ENCODE measurements at places on chromosomes 5 and 9. TPM values are rescaled to one million over a fixed set of nuclear protein-coding genes. Genes with fewer than 3 reads are reported as not detected.

GRCh38 chr9:133234577-133235322, 25.7 kb upstream of the OBP2B start:
- H3K4me3 ChIP-seq: no peak overlapping the region
- no peak for DNase-seq
- H3K27ac ChIP-seq: no peak overlapping the region
- H3K27me3 ChIP-seq: no peaks in the 10 kb centered on the region

- no peak overlapping the region for H3K27ac ChIP-seq
- no peaks in the 10 kb centered on the region for H3K36me3 ChIP-seq
- no peaks in the 10 kb centered on the region for H3K27me3 ChIP-seq
- H3K4me3 ChIP-seq: peak overlapping the region; percentile 71
These were observed 4.0 kb upstream of the MYORG start for GRCh38 chr9:34380511-34381315.

GRCh38 chr5:88870285-88870684, 12.7 kb downstream of the MEF2C start:
- H3K27ac ChIP-seq: no peak overlapping the region
- H3K4me3 ChIP-seq: no peak overlapping the region
- H3K4me1 ChIP-seq: peaks cover 40% of the 10 kb centered on the region
- H3K27me3 ChIP-seq: no peaks in the 10 kb centered on the region

DNA sequence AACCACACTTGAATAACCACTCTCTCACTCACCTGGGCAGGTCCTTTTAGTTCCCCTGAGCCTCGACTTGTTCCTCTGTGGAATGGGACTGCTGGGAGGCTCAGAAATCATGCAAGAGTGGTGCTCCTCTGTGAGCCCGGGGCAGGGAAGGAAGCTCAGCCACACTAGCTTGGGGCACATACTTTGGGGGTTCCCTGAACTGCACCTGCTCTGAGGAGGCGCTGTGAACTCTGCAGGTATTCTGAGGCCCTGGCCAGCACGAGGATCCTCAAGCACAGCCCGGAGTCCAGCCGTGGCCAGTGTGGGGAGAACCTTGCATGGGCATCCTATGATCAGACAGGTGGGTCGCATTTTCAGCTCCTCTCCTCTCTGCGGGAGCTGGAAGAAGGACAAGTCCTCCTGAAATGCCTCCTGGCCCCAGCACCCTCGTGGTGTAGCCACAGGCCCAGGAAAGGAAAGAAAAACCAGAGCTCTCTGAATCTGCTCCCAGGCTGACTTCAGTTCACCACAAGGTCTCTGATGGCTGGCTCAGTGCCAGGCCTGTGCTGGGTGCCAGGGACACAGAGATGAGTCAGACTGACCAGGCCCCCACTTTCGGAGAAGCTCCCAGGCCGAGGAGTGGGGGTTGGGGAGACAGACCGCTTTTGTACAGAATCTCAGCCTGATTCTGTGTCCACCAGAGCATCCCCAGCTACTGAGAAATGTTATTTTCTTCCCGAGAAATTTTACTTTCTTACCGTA, 11.9 kb downstream of the GLIPR2 start:
- no peak for DNase-seq
- no peak overlapping the region for H3K27ac ChIP-seq
- H3K4me1 ChIP-seq: peaks cover 9% of the 10 kb centered on the region
- no peaks in the 10 kb centered on the region for H3K27me3 ChIP-seq

DNA sequence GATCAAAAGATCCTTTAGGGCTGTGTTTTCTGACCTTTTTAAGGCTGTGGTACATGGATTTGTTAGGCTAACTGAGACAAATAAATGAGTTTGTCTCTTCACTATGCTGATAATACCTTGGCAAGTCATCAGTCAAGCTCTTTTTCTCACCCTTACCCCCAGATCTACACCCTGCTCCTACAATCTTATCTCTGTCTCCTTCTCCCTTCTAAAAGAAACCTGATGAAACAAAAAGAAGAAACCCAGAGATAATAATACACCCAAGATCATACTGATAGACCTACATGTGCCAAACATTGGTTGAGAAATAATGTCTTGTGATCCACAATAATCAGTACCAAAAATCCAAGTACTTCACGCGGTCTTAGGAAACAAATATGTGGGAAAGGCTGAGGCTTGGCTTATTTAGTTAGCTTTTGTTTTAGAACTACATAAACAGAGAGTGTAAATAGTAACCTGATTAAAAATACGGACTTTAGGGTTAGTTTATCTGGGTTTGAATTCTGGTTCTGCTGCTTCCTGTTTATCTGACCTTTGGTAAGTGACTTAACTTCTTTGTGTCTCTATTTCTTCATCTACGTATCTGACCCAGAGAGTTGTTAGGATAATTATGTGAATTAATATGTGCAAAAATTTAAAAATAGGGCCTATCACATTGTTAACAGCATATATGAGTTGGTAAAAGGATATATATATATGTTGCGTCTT, 24.8 kb upstream of the PDCD1LG2 start:
- H3K4me1 ChIP-seq: no peaks in the 10 kb centered on the region
- H3K27ac ChIP-seq: no peak overlapping the region
- no peak overlapping the region for H3K4me3 ChIP-seq
- no peak for DNase-seq

- H3K4me3 ChIP-seq: no peak overlapping the region
- no peak for DNase-seq
- no peak overlapping the region for H3K27ac ChIP-seq
- H3K27me3 ChIP-seq: no peaks in the 10 kb centered on the region
These were observed 1.9 kb upstream of the PCDH1 start for GRCh38 chr5:141879941-141880738.

- no peak overlapping the region for H3K27ac ChIP-seq
- no peak for DNase-seq
- H3K27me3 ChIP-seq: no peaks in the 10 kb centered on the region
- H3K36me3 ChIP-seq: no peaks in the 10 kb centered on the region
- H3K4me1 ChIP-seq: peaks cover 14% of the 10 kb centered on the region
These were observed 175.9 kb upstream of the MAP3K1 start for GRCh38 chr5:56639476-56639875.

- no peak overlapping the region for H3K4me3 ChIP-seq
- H3K27me3 ChIP-seq: no peaks in the 10 kb centered on the region
- H3K36me3 ChIP-seq: no peaks in the 10 kb centered on the region
- peaks cover 8% of the 10 kb centered on the region for H3K4me1 ChIP-seq
These were observed 5.1 kb upstream of the ERGIC1 start for GRCh38 chr5:172828911-172829431.

DNA sequence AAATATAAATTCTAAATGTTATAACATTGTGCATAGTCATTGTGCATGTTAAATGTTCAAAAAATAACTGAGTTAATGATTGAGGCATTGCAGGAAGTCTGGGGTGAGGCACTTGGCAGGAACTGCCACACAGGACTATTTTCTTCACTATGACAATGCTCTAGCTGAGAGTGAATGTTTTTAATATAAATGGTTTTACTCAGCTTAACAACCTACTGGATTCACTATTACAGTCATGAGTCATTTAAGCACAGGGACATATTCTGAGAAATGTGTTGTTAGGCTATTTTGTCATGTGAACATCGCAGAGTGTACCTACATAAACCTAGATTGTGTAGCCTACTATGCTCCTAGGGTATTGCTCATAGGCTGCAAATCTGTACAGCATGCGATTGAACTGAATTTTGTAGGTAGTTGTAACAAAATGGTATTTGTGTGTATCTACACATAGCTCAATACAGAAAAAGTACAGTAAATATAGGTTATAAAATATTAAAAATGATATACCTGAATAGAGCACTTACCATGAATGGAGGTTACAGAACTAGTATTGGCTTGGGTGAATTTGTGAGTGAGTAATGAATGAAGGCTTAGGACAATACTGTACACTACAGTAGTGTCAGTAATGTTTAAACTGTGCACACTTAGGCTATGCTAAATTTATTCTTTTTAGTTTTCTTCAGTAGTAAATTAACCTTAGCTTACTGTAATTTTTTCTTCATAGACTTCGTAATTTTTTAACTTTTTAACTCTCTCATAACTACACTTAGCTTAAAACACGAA, 346.1 kb upstream of the PTGER4 start:
- H3K4me1 ChIP-seq: no peaks in the 10 kb centered on the region
- no peak for DNase-seq
- H3K4me3 ChIP-seq: no peak overlapping the region
- H3K27me3 ChIP-seq: no peaks in the 10 kb centered on the region

DNA sequence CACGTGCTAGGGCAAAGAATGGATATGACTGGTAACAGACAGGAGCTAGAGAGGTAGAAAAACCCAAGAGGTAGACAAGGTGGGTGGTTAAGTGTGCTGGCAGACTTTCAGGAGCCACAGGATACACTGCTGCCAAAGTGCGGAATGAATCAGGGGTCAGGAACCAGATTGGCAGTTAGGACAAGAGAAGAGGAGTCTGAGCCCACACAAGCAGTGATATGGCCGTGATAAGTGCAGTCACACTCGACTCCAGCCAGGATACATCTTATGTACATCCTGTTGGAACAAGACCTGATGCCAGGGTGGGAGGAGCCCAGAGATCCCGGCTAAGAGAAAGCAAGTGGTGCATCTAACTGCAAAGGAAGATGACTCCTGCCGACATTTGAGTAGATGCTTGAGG, 10.0 kb downstream of the SLIT3 start:
- no peaks in the 10 kb centered on the region for H3K4me1 ChIP-seq
- H3K27me3 ChIP-seq: no peaks in the 10 kb centered on the region
- no peak overlapping the region for H3K4me3 ChIP-seq
- H3K36me3 ChIP-seq: no peaks in the 10 kb centered on the region
- no peak overlapping the region for H3K27ac ChIP-seq
- DNase-seq: no peak

DNA sequence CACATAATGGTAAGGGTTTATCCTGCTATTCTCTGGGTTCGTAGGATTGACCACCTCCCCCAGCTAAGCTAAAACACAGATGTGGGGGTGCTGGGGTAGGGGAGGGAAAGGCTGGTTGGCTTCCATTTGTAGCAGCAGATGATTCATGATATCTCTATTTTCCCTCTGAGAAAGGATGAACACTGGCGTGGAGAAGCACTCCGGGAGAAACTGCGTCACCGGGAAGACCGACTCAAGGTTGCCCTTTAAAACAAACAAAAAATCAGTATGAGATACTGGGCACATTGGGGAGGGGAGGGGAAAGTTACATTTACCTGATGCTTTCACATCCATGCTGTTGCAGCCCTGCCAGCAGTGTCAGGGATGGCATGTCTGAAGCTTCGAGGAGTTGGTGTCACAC, 28.2 kb downstream of the RAB14 start:
- H3K36me3 ChIP-seq: peaks cover 94% of the 10 kb centered on the region
- H3K4me1 ChIP-seq: peaks cover 70% of the 10 kb centered on the region
- H3K27ac ChIP-seq: peak overlapping the region; percentile 86
- no peak overlapping the region for H3K4me3 ChIP-seq
- no peaks in the 10 kb centered on the region for H3K27me3 ChIP-seq

DNA sequence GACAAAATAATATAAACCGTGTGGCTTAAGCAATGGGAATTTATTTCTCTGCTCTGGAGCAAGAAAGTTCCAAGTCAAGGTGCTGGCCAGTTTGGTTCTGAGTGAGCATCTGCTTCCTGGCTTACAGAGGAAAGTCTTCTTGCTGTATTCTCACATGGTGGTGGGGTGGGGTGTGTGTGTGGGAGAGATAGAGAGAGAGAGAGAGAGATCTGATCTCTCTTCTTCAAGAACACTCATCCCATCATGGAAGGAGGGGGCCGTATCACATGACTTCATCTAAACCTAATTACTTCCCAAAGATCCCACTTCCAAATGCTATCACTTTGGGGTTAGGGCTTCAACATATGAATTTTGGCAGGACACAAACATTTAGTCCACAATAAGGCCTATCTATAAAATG, 91.2 kb downstream of the PRR16 start:
- no peak overlapping the region for H3K27ac ChIP-seq
- no peaks in the 10 kb centered on the region for H3K36me3 ChIP-seq
- no peaks in the 10 kb centered on the region for H3K4me1 ChIP-seq
- no peaks in the 10 kb centered on the region for H3K27me3 ChIP-seq

- no peak overlapping the region for H3K4me3 ChIP-seq
- DNase-seq: no peak
- H3K27ac ChIP-seq: no peak overlapping the region
- H3K27me3 ChIP-seq: no peaks in the 10 kb centered on the region
These were observed 12.2 kb upstream of the CDK5RAP2 start for GRCh38 chr9:120592210-120592609.

GRCh38 chr5:110018509-110018908, 328.8 kb downstream of the MAN2A1 start:
- no peaks in the 10 kb centered on the region for H3K4me1 ChIP-seq
- no peaks in the 10 kb centered on the region for H3K36me3 ChIP-seq
- no peaks in the 10 kb centered on the region for H3K27me3 ChIP-seq
- H3K4me3 ChIP-seq: no peak overlapping the region

DNA sequence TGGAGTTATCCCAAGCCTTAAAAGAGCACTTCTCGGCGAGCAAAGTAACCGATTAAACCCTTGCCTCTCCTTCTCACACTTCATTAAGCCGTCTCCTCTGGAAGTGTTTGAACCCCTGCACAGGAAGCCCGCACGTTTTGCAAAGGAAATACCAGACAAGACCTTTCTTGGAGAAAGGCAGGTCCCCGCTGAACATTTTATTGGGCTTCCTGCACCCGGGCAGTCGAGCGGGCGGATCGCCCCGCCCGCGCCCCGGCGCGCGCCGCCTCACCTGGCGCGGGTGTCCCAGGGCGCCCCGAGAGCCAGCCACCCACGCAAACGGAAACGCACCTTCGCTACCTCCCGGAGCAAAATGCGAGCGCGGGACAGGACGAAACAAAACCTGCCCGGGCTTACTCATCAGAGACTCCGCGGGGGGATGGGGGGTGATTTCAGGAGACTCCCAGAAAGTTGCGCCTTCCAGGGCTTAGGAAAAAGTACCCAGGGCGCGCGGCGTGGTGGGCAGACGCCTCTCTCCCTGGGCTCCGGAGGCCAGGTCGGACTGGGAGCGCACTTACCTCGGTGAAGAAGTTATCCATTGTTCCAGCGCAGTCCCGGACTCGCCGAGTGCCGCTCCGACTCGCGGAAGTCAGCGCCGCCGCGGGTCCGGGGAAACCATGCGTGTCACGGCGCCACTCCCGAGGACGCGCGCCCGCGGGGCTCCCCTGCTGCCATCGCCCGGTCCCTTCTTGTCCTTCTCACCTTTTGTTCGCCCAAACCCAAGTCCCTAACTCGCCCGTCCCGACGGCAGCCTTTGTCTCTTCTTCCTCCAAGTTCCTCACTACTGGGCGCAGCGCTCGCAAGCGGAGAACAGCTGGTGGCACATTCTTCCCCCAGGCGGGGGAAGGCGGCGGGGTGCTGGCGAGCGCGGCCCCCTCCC, 598 bp downstream of the MYO10 start:
- no peak overlapping the region for H3K4me3 ChIP-seq
- DNase-seq: no peak
- H3K27me3 ChIP-seq: no peaks in the 10 kb centered on the region
- no peak overlapping the region for H3K27ac ChIP-seq
- H3K4me1 ChIP-seq: no peaks in the 10 kb centered on the region

DNA sequence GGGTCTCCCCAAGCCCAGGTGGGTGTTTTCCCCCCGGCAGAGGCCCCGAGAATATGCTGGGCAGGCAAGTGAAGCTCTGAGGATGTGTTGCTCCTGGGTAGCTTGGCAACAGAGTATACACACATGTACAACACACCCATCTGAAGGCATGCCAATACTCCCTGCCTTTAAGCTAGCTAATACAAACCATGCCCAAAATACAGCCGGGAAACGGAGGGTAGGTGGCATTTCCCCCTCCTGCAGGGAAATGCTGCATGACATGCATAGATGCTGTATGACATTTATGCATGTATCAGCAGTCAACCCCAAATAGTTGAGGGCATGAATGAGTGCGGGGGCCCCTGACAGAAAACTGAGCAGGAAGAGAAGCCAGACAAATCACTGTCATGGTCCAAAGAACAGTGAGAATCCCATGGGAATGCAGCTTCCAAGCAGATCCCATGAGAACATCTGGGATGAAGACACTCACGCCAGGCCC, 614.1 kb downstream of the EBF1 start:
- H3K27ac ChIP-seq: no peak overlapping the region
- H3K36me3 ChIP-seq: no peaks in the 10 kb centered on the region
- H3K4me3 ChIP-seq: no peak overlapping the region

LCN12 gene
- not detected for total RNA-seq

C8G gene
- total RNA-seq: not detected

BTNL8 gene
- not detected for total RNA-seq

GAPVD1 gene
- total RNA-seq: 31.2 TPM

PTGS1 gene
- total RNA-seq: 0.07 TPM

GABRA1 gene
- not detected for total RNA-seq
